ENCODE measurements at places on chromosomes 12 and 14. TPM values are rescaled to one million over a fixed set of nuclear protein-coding genes. Genes with fewer than 3 reads are reported as not detected.

The DCN gene
- not detected for total RNA-seq

The ASCL1 gene
- total RNA-seq = not detected

DNA sequence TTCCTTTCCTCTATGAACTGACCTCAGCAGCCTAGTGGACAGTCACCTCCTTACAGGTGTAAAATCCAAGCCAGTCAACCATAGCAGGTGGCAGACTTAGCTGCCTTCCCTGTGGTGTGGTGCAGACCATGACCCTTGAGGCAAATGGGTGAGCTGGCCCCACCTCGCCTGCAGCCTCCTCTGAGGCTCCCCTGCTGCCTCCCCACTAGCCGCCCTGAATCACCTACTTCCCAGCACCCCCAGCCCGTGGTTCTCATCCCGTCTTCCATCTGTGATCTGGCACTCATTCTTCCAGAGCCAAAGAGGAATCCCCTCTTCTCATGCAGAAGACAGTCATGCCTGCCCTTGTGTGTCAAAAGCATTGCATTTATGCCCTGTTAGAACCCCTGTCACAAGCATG is 34.4 kb upstream of the TSPAN9 start:
- DNase-seq = no peak

DNA sequence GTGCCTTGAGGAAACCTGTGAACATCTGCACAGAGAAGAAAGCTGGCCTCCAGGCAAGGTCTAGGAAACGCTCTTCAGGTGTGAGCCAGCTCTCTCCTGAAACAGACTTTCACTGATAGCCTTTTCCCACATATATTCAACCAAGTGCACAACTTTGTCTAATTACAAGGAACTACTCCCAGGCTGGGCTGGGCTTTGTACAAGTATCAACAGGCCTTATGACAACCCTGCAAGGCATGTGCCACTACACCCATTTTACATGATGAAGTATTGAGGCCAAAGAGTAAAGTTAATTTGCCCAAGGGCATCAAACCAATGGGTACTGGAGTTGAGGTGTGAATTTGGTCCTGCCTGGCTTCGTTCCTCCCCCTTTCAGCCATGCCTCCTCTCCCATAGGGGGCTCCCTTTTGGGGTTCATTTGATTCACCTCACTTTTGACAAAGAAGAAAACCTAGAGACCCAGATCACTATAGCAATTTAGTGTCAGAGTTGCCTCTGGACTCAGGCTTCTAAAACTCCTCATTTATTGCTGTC is 2.1 kb downstream of the CSRP2 start:
- no peak for DNase-seq

- DNase-seq = no peak
These were observed 266.4 kb downstream of the KCNH5 start for GRCh38 chr14:62778852-62779251.

The AQP2 gene
- under 0.01 TPM for total RNA-seq

- DNase-seq = no peak
These were observed 326.3 kb downstream of the ZFP36L1 start for GRCh38 chr14:68466491-68466977.

- no peak for DNase-seq
These were observed 163.0 kb upstream of the FOXG1 start for GRCh38 chr14:28603606-28604005.

The METTL17 gene
- total RNA-seq = 58.4 TPM

- DNase-seq = no peak
These were observed 50.6 kb downstream of the SMUG1 start for GRCh38 chr12:54138219-54138618.

The FNTB gene
- 6.7 TPM for total RNA-seq

DNA sequence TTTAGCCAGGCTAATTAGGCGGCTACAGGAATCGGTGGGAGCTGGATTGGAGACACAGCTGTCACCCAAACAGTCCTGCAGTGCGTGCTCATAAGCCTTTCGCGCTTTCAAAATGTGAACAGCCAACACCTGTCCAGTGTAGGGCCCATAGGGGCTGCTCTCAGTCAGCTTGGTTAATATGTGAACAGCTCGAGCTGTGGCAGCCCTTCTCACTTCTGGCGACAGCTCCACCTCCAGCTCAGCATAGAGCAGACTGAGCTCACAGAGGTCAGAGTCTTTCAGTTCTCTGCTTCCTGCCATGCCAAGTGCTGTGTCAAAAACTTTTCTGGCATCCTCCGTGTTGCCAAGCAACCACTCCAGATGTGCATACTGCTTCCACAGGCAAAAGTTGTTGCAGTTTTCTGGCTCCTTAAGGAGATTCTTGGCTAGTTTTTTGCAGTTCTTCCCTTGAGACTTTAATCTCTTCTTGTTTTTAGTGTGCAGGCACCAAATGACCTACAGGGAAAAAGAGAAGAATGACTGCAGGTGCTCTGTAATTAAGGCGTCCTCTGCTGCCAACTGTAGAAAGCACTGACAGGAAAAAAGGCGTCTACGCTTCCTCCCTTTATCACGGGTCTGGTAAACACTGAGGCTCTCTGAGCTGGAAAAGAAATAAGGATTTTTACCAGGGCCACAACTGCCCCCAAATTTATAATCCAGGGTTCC is 32.5 kb downstream of the PSMC1 start:
- no peak for DNase-seq

DNA sequence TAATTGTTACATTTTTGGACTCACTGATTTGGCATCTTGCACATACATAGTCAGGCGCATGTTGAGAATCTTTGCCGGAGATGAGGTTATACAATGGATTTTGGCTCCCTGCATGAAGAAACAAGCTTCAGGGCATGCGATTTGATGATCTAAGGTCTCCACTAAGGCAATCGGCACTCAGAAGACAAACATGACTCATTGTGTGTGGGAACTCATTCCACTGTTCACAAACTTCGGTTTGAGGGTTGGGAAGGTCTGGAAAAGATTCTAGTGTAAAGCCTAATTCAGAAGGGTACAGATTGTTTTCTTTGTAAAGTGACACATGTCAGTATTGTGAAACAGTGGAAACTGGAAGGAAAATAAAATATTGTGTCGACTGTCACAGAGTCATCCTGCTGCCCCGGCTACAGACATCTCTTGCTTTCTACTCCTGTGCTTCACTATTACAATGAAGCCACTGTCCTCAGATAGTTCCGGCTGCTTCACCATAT is 192.6 kb upstream of the HMGA2 start:
- no peak for DNase-seq

All from hematopoietic multipotent progenitor cell (in vitro differentiated cells).